ENCODE measurements at places on chromosomes 16 and 17.

DNA sequence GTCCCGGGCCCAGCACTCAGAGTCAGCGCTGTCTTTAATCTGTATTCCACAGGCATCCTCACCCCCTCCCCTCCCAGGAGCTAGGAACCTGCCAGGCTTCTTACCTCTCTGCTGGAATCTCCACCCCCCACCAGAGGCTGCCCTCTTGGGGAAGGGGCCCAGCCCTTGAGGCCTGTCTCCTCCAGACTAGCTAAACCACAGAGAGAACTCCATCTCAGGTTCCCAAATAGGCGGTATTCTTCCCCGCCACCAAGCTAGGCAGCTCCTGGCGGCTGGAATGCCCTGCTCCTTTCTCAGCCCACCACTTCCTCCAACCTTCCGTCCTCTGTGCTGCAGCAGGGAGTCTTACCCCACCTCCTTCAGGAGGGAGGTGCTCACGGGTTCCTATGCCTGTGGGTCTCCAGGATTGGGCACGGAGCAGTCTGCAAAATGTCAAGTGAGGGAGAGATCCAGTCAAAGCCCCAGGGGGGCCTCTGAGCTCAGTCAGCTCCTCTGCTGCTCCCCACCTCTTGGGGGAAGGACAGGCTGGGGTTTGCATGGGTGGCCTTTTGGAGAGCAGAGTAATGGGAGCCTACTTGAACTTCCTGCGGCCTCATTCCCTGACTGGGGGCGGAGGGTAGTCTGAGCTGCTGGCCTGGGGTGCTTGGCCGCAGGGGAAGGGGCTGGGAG is 55.7 kb downstream of the SREBF1 start:
- DNase-seq, result no peak

DNA sequence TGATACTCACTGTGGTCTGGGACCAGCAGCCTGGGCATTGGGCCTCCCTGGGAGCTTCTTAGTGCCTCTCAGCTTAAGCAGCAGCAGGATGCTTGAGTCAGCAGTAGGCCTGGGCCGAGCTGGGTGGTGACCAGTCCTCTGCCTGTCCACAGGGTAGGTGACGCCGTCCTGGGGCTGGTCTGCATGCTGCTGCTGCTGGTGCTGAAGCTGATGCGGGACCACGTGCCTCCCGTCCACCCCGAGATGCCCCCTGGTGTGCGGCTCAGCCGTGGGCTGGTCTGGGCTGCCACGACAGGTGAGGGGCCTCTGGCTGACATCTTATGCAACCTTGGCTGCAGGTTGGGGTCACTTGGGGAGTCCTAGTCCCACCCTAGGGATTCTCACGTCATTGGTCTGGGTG is 7.4 kb downstream of the SLC26A11 start:
- DNase-seq, result no peak

DNA sequence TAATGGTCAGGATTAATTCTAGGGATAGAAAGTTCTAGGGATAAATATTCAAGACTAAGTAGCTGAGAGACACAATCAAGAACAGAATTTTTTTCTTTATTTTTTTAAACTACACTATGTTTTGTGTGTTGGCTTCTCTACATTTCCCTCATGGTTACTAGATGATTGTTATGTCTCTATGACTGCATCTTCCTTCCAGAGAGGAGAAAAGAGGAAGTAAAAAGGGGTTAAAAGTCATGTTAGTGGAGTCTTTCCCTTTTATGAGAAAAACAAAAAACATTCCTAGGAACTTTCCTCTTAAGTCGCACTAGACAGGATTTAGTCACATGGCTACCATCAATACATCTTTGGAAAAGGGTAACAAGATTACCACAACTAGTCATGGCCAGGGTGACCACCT is 375.0 kb downstream of the KCNJ2 start:
- DNase-seq, result peak; percentile 74

DNA sequence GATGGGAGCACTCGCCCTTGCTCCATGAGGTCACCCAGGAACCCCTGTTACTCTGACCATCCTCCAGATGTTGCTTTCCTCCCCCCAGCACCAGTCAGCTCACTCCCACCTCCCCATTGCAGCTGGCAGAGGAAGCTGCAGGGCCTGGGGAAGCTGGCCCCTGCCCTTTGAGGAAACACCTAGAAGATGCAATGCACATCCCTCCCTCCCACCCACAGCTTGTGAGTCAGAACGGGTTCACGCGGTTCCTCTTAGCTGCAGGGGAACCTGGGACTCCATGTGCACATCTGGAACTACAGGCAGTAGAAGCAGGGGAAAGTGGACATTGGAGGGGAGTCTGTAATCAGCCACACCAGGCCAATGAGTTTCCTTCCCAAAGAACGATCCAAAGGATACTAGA is 96.9 kb downstream of the KATNIP start:
- DNase-seq, result peak; percentile 56

DNA sequence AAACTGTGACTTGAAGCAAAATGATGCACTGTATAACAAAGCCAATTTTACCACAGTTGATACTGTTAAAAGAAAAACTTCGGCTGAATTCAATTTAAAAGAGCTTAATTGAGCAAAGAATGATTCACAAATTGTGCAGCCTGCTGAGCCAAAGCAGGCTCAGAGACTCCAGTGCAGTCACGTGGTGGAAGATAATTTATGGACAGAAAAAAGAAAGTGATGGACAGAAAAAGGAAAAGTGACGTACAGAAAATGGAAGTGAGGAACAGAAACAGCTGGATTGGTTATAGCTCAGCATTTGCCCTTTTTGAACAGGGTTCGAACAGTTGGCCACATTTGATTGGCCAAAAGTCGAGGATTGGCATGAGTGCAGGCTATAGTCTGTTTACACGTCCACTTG is 25.7 kb downstream of the ZSWIM7 start:
- no peak for DNase-seq

GRCh38 chr16:57591086-57591869 is 37.2 kb upstream of the ADGRG1 start:
- DNase-seq, result peak; percentile 91

DNA sequence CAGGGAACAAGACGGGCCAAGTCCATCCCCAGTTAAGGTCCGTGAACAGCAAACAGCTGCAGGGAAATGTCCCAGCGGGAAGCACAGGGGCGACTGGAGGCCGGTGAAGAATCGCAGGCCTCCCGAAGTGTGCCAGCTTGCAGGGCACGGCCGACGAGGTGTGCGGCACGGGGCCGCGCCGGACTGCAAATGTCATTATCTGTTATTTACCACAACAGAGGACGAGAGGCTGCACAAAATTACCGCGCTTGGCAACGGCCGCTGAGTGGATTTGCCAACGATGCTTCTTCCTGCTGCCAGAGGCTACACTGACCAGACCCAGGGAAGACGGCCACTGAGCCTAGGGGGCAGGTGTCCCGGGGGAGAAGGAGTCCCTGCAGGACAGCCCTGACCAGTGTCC is 53.1 kb downstream of the RPH3AL start:
- no peak for DNase-seq

- no peak for DNase-seq
Observed at GRCh38 chr17:41451154-41451728, 10.5 kb upstream of the KRT38 start.

Data from inflammatory macrophage treated with lipopolysaccharide for 1 hour (primary cell).